Activated T-cell treated with anti-CD3 and anti-CD28 coated beads, Interleukin-2, amount 50 U/mL, for 72 hours (primary cell): ENCODE measurements at places on chromosomes 5 and 9.

GRCh38 chr9:127885508-127886281 is 8.2 kb upstream of the AK1 start:
- DNase-seq, result no peak

DNA sequence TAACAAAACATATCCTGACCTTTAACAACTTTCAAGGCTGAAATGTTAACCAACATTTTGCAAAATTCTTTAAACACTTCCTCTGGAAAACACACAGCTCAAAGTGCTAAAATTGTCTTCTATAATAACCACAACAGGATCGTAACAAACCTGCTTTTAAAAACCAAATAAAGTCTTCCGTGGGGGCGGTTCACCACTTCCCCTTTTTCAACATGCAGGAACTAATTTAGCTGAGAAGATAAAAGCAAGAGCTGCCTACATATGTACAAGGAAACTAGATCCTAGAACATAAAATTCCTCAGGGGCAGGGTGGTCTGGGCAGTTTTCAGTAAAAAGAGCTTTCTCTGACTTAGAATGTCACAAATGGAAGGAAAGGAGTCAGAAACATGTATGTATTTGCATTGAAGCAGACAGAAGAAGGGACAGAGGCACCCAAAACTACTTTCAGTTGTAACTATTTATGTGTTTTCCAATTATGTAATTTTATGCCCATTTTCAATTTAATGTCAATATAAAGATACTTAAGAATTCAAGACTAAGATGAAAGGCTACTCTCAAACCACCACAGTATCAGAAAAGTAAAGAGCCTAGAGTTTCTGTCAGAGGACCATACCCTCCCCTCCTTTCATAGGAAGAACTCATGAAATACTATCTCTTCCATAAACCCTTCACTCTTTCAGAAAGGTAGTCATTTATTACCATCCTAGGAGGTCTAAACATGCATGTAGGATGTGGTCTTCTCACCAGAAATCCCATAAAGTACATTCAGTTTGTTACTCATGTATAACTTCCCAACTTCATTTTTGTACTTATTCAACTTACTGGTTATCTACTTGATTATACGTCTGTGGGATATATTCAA is 185.9 kb upstream of the RASA1 start:
- peak; percentile 19 for DNase-seq

DNA sequence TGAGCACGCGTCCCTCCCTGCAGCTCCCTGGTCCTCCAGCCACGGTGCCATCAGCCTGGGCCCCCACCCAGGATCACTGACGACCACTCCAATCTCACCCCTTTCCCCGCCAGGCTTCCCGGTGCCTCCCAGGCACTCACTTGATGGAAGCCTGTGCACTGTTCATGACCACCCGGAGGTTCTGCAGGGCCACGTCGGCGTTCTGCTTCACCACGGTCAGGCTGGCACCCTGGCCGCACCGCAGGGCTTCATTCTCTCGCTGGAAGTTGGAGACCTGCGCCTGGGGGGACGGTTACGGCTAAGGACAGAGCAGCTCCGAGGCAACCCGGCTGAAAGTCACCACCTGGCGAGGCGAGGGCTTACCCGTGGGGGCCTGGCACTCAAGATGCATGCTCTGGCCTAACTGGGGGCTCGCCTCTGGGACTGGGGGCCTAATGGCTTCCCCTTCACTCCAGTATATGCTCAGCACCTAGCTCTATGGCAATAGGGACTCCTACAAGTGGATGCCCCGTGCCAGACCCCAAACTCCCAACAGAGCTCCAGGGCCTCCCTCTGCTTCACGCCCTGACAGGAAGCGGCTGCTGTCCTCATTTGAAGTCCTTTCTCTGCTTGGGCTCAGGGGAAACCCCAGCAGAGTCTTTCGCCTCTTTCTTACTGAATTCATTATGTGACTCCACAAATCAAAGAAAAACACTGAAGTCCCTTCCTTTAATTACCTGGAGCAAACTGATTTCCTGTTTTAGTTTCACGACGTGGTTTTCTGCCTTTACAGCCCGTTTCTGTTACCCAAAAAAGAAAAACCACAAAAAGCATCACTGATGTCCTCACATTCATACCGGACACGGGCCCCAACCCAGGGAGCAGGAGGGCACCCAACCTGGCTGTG is 4.2 kb upstream of the SNAPC4 start:
- peak; percentile 54 for DNase-seq

DNA sequence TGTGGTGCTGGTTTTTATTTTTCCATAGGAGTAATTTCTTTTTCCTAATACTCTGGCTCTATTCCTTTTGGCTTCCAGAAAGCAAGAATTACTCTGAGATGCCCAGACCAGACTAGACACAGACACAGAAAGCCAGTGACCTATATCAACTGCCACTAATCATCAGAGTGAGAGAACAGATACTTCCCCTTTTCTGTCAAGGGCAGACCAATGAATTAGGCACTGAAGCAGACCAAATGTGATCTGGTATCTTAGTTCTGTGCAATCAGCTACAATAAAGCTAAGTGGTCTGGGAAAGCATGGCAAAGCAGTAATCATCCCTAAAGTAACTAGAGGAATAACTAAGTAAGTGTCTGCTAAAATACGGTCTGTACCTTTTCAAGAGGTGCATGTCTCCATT is 239.1 kb downstream of the ELAVL2 start:
- no peak for DNase-seq

DNA sequence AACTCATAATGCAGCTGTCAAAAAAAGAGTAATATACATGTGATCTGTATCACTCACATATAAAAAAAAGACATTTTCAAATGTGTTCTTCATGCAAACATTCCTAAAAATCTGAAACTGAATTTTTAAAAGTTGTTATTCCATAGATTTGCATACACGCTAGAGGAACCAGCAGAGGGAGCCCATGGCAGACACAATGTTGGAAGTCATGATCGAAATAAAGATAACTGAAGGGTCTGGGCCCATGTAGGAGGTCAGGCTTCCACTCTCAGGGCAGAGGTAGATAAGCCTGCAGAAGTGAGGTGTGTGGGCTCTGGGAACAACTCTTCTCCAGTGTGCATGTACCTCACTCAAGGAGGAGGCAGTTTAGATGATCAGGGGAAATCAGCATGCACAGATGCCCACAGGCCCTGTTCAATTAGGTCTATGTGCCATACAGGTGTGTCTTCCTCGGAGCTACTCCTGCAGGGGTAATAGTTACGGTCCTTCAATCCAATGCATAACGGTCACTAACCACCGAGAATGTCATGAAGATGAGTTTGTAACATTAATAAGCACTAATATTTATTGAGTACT is 208.6 kb downstream of the EPB41L4A start:
- DNase-seq, result no peak

DNA sequence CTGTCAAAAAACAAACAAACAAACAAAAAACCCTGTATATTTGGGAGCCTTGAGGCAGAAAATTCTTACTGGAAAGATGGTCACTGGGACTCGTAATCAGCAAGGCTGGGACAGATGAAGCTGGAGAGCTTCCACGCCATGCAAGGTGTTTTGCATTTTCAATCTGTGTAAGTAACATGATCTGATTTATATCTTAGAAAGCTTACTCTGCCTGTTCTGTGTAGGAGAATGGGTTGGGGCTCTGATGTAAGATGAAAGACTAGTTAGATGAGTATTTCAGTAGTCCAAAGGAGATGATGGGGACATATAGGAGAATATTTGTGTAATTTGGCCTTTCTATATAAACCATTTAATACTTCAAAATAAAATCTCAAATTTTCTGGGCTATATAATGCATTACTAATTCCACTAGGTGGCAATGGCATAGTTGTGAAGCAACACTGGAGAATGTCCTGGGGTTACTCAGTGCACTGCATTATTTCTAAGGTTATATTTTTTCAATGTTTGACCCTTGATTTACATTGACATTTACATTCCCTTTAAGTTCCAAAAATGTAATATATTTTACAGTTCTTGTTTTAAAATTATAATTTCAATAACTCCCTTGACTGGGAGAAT is 21.9 kb upstream of the FSD1L start:
- DNase-seq, result no peak

- peak; percentile 4 for DNase-seq
Observed at GRCh38 chr9:74772121-74772520, 115.6 kb downstream of the TRPM6 start.

- DNase-seq, result no peak
Observed at GRCh38 chr5:120765189-120765588, 301.1 kb downstream of the PRR16 start.

GRCh38 chr9:125649315-125649714 is 57.7 kb downstream of the MAPKAP1 start:
- no peak for DNase-seq

GRCh38 chr5:180668835-180669596 is 19.6 kb upstream of the FLT4 start:
- no peak for DNase-seq

GRCh38 chr9:13971966-13972655 is 341.8 kb downstream of the NFIB start:
- no peak for DNase-seq

- DNase-seq, result no peak
Observed at GRCh38 chr9:123868002-123868401, 61.9 kb downstream of the DENND1A start.

DNA sequence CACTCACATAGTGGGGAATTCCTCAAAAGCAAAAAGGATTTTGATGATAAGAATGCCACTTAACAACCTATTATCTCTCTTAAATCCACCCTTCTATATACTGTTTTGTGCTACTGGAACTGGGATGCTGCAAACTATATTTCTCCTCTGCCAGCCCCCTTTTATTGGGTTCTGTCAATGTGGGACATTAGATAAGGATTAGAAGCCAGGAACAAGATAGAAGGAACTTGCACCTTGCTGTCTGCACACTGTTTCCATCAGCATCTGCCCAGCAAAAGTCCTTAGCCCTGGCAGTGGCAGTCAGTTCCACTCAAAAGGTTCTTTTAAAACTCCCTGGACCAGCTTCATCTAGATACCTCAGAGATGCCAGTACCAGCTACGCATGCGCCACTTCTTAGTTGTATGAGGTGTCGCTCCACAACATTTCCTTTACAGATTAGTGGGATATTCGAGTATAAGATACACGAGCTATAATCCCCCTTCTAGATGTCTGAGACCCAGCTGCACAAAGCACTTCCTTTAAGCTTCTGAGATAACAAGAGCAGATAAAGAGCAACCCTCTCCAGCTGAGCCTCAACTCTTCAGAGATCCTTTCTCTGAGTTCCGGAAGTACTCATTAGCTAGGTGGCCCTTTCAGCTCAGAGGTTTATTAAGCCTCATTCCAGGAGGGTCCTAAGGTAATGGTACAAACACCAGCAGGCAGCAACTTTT is 45.3 kb downstream of the CERT1 start:
- DNase-seq, result no peak

DNA sequence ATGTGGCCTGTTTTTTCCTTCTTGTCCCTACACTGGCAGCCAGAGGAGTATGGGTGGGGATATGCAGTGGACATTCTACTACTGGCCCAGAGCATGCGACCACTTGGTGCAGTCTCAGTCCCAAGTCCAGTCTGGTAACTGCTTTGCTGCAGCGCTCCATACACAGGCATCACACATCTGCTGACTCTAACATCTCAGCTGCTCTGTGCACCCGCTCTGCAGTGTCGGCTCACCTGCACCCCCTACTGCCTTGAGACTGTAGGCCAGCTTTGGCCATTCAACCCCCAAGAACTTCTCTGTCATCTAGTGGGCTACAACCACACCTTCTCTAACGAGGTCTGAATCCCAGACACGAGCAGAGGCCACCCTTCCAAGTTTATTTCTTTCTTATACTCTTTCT is 46.4 kb upstream of the SLCO6A1 start:
- DNase-seq, result no peak

DNA sequence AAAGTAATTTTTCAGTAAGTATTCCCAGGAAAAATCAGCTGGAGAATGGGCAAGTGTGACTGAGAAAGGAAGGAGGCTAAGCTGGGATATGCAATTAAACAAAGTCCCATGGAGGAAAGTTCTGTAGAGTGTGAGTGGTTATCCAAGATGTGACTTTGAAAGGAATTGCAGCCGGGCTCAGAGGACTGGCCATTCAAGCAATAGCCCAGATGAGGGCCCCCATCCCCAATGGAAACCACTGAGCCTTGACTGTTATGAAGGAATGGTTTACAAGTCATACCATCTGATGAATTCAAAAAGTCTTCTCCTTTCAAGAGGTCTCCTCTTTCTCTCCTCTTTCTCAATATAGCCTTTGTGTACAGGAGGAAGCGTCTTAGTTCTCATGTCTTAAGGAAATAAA is 6.5 kb downstream of the LVRN start:
- no peak for DNase-seq

GRCh38 chr9:38686933-38687332 is 33.0 kb downstream of the FAM240B start:
- DNase-seq, result no peak

- no peak for DNase-seq
Observed at GRCh38 chr9:6488395-6488794, 75.4 kb downstream of the UHRF2 start.

DNA sequence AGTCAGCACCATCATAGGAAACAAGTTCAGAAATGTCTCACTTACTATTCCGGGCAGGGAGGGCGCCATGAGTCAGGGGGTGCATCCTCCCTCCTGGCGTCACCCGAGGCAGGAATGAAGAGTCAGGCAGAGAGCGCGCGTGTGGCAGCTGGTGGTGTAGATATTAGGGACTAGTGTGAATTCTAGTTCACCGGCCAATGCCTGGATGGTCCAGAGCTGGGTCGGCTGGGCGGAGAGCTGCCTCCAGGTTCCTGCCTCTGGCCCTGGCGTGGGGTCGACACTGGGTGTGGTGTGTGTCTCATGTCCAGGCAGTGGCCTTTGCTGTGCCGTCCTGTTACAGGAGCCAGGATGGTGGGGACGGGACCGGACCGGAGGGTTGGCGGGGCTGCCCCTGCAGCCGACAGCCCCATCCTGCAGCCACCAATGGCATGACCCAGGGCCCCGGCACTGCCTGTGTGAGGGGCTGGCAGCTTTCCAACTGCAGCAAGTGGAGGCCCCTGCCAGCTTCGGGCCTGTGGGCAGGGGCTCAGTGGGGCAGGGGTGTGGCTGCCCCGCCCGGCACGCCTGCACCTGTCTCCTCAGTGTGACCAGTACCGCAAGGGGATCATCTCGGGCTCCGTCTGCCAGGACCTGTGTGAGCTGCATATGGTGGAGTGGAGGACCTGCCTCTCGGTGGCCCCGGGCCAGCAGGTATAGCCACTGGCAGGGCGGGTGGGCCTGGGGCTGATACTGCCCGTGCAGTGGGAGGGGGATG is 9.1 kb downstream of the DIPK1B start:
- no peak for DNase-seq

DNA sequence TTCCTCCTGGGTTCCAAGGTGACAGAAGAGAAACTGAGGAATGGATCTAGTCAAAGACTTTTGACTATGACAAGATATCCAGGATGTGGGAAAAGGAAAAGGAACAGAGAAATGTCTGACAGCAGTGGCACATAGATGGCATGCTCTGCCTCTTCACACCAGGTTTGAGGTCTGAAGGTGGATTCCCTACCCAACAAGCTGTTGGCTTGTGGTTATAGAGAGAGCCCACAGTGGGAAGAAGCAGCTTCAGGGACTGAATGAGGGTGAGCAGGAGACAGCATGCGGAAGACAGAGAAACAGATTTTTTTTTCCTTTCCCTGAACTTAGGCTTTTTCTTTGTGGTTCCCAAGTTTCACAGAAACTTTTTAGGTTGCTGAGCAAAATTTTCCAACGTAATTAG is 20.6 kb downstream of the IFNW1 start:
- DNase-seq, result no peak
